IPS DF 6.9 (cell line): ENCODE measurements at places on chromosomes 2 and 18.

- H3K36me3 ChIP-seq: peaks cover 50% of the 10 kb centered on the region
- H3K4me3 ChIP-seq: no peak overlapping the region
- no peaks in the 10 kb centered on the region for H3K27me3 ChIP-seq
Measured at GRCh38 chr2:218648088-218648786, 11.2 kb downstream of the ZNF142 start.

- DNase-seq: no peak
- no peaks in the 10 kb centered on the region for H3K4me1 ChIP-seq
- H3K27me3 ChIP-seq: no peaks in the 10 kb centered on the region
- H3K36me3 ChIP-seq: no peaks in the 10 kb centered on the region
- no peak overlapping the region for H3K4me3 ChIP-seq
Measured at GRCh38 chr2:113861740-113862139, 28.1 kb upstream of the ACTR3 start.

DNA sequence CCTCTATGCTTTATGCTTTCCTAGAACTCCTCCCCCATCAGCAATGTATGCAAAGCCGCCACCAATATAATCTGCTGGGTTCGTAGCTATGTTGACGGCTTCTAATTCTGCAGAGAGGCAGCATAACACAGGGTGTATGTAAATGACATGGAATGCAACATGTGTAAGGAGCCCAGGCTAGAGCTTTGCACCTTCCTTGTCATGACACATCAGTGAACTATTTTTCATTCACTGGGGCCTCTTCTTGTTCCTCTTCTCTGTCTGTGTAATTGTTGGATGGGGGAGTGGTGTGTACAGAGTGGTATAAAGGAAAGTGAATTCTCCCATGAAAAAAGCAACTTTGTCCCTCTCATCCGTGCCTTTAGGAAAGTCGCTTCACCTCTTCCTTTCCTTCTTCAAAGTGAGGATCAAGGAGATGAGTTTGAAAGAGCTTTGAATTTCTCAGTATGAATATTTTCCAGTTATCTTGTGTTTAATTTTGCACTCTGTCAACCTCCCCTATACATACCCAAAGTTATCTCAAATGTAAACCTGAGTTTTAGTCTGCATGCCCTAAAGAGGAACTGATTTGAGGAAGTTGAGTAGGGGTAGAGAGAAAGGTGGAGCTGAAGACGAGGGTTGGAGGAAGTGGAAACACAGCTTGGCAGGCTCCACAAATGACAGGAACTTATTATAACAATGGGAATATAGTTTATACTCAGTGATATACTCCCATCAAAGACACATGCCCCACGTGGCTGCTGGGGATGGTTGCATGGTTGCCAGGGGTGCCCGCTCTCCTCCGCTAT is 74.9 kb upstream of the ARL4C start:
- no peaks in the 10 kb centered on the region for H3K36me3 ChIP-seq
- no peak overlapping the region for H3K27ac ChIP-seq
- no peaks in the 10 kb centered on the region for H3K27me3 ChIP-seq
- H3K4me3 ChIP-seq: no peak overlapping the region
- H3K4me1 ChIP-seq: peaks cover 1% of the 10 kb centered on the region; the same call in 1 of the 2 replicates

DNA sequence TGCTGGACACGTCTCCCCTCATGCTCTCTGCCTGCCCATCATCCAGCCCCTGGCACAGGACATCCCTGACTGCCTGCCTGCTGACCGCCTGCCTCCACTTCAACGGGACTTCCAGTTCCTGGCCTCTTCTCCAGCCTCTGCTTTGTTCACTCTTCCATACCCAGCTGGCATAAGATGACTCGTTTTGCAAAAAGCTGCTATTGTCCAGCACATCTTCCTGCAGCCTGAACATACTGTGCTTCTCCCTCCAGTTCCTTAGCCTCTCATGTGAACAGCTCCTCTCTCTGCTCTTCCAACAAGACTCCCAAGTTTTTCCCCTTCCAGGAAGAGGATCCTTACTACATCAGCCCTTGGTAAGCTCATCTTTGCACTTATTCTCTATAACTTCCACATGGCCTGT is 62.4 kb upstream of the SKOR2 start:
- H3K27ac ChIP-seq: no peak overlapping the region
- H3K4me3 ChIP-seq: no peak overlapping the region
- H3K36me3 ChIP-seq: no peaks in the 10 kb centered on the region
- H3K4me1 ChIP-seq: no peaks in the 10 kb centered on the region

- no peaks in the 10 kb centered on the region for H3K27me3 ChIP-seq
- no peak overlapping the region for H3K4me3 ChIP-seq
- H3K27ac ChIP-seq: no peak overlapping the region
- H3K4me1 ChIP-seq: no peaks in the 10 kb centered on the region
- no peaks in the 10 kb centered on the region for H3K36me3 ChIP-seq
Measured at GRCh38 chr2:31748041-31748440, 167.3 kb upstream of the SRD5A2 start.

GRCh38 chr2:97760480-97761049 is 47.2 kb downstream of the ZAP70 start:
- H3K27ac ChIP-seq: no peak overlapping the region
- no peak overlapping the region for H3K4me3 ChIP-seq
- DNase-seq: no peak
- H3K27me3 ChIP-seq: no peaks in the 10 kb centered on the region
- H3K4me1 ChIP-seq: no peaks in the 10 kb centered on the region

GRCh38 chr18:40186677-40187076 is 1768.4 kb upstream of the PIK3C3 start:
- no peaks in the 10 kb centered on the region for H3K36me3 ChIP-seq
- no peak for DNase-seq

GRCh38 chr2:32863803-32864202 is 83.0 kb upstream of the LTBP1 start:
- no peak for DNase-seq
- H3K36me3 ChIP-seq: no peaks in the 10 kb centered on the region
- no peaks in the 10 kb centered on the region for H3K27me3 ChIP-seq
- H3K4me1 ChIP-seq: no peaks in the 10 kb centered on the region

GRCh38 chr2:10128420-10128819 is 5.9 kb downstream of the RRM2 start:
- H3K4me3 ChIP-seq: no peak overlapping the region
- DNase-seq: no peak
- no peaks in the 10 kb centered on the region for H3K27me3 ChIP-seq
- peaks cover 4% of the 10 kb centered on the region; the same call in 1 of the 2 replicates for H3K4me1 ChIP-seq
- H3K27ac ChIP-seq: no peak overlapping the region

DNA sequence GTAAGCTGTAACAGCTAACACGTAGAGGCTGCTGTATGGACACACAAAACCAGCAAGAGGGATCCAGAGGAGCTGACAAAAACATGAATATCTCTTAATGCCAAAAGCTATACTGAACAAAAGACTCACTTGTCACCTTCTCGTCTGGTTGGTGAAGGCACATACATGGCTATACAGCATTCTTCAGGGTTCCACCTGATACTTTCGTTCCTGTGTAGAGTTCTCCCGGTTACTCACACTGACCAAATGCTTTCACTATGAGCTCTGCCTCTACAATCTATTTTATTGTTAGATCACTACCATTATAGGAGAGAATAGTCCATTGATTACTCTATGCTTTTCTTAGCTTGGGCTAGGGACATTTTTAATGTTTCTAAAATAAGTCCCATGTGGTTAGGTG is 193.1 kb downstream of the HNMT start:
- DNase-seq: no peak
- no peaks in the 10 kb centered on the region for H3K36me3 ChIP-seq
- H3K4me3 ChIP-seq: no peak overlapping the region
- no peaks in the 10 kb centered on the region for H3K27me3 ChIP-seq

DNA sequence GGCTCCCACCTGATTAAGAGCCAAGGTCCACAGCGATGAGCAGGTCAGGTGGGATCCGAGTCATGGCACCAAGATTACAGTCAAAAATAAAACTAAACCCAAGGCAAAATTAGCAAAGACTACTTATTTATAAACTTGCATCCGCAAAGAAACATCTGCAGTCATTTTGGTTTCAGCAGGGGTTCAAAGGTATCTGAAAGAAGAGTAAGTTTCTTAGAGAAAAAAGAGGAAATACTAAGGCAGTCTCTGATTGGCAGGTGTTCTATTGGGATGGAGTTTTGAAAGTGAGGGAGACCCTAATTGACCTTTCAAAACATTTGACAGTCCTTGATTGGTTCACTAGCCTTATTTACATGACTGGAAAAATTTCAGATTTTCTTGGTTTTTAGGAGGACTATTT is 11.0 kb upstream of the PLB1 start:
- H3K27ac ChIP-seq: no peak overlapping the region
- no peaks in the 10 kb centered on the region for H3K27me3 ChIP-seq
- no peaks in the 10 kb centered on the region for H3K36me3 ChIP-seq

DNA sequence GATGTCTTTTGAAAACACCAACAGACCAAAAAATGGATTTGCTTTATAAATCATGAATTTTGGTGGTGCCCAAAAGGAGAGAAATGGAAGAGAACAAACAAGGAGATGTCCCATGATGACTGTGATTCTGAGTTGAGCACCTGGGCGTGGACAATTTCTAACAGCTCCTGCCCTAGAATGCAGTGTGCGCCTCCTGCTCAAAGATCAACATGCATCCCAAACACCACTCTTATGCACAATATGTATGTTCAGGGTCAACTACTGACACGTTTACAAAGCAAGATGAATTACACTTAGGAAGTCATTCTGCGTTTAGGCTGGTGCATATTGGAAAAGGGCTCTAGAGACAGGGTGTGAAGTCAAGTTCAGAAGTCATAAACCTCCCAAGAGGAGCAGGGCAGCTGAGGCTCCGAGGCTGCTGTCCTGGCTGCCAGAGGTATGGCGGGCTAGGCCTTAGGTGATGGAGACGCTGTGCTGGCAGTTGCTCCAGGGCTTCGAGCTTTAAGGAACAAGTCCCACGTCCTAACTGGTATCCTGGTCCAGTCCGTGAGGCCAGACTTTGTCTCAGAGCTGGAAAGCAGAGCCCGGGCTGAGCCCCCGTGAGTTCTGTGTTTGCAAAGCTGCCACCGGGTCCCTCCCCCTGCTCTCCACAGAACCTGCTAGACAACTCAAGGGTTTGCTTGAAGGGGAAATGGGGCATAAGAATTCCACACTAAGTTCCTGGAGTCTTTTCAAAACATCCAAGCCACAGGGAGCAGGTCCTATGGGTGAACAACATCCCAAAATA is 74.0 kb downstream of the ZNF516 start:
- H3K27me3 ChIP-seq: no peaks in the 10 kb centered on the region
- no peaks in the 10 kb centered on the region for H3K36me3 ChIP-seq
- no peak for DNase-seq
- no peak overlapping the region for H3K4me3 ChIP-seq
